Stimulated activated CD4-positive, alpha-beta T cell treated with anti-CD3 and anti-CD28 coated beads, TNF-alpha, amount 100 ng/mL, for 1 hour (primary cell): ENCODE measurements at places on chromosomes 5 and 9.

- no peak for DNase-seq
These were observed 23.8 kb downstream of the SVEP1 start for GRCh38 chr9:110555551-110556331.

DNA sequence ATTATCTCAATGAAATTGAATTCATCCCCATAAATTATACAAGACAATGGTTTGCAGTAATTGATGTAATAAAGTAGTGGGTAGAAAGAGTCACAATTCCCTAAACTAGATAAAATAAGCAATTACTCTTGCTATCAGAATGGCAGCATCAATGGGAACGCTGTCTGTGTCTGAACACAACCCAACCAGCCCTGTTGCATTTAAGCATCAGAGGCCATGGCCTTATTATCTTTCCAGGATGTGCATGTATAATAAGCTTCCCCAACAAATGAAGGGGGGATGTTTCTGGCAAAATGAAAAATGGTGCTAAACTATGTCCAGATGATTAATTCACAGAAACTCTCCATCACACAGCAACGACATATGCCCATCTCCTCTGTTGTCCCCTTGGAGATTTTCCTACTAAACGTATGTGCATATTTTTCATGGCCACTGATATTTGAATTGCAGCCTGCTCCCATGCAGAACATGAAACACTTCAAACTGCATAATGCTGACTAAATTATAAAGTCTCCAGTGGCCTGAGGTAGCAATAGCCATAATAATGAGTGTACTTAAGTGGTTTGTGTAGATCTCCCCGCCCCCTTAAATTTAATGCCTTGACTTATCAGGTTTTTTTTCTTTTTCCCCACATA is 306.9 kb upstream of the ADAMTS16 start:
- no peak for DNase-seq

DNA sequence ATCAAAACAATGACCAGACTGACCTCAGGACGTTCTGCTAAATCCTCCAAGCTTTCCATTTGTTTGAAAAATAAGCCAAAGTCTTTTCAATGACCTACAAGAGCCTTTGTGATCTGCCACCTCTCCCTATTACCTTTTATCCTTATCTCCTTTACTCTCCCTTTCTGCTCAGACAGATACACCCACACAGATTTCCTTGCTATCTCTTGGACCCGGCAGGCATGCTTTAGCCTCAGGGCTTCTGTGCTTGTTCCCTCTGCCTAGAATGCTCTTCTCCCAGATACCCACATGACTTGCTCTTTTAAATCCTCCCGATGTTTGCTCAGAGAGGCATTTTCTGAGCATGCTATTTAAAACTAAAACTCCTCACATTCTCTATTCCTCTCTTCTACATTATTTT is 8.9 kb upstream of the ELOVL7 start:
- no peak for DNase-seq

DNA sequence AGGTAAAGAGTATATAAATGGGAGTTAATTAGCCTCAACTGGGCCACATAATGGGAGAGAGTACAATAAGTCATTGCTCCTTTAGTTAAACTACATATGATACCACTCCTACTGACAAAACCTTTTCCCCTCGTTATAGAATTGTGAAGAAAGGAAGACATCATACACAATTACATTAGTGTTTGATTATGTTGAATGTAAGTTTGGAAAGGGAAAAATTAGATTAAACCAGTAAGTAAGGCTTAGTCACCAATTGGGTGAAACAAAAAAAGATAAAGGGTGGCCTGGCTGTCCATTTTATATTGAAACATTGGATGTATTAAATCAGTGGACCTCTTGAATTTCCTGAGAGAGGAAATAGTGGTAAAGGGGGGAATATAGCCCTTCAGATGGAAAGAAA is 464.3 kb upstream of the PAPPA start:
- DNase-seq = no peak

DNA sequence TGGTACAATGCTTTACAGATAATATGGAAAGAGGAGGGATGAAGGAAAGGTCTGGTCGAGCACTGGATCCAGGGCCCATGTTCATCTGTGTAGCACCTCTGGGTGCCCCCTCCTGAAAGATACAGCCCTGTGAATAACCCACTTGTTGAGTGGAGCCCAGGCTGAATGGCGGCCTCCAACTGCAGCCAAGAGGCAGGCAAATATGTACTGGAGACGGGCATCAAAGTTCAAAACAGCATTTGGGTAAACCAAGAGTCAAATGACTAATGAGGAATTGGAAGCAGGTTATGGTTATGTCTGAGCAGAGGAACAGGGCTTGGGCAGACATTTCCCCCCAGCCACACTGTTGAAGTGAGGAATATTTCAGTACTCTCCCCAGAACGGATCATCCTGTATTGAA is 1.1 kb downstream of the C9 start:
- no peak for DNase-seq

DNA sequence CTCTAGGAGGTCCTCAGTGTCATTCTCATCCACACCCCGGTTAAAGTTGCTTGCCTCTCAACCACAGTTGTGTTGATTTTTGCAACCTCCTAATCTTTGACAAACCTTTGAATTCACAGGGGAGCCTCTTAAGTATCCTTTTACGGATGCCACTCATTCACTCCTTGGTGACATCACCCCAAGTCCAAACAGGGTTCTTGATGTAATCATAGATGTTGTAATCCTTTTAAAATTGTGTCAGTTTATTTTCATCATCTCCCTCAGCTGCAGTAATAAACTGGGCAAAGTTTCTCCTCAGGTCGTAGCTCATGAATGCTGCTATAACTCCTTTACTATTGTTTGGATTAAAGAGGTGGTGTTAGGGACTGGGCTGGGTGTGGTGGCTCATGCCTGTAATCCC is 637.2 kb upstream of the NUDT12 start:
- no peak for DNase-seq

GRCh38 chr5:74404574-74405508 is 235.7 kb downstream of the ENC1 start:
- DNase-seq = no peak

DNA sequence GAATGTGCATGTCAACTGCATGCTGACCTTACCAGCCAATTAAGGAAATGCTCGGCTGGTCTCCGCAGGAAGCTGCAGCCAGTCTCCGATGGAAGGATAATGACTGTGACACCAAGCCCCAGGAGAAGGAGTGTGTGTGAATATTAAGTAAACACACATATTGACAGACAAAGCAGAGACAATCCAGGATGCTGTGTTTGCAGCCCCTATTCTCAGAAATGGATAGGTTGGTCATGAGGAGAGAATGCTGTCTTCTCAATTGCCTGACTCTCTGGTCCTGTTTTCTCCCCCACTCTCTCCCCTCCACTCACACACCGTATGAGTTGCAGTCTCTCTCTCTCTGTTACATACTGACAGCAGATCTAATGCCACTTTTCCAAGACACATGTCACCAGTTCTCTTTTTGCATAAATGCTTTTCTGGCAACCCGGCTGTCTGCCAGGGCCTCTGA is 85.7 kb downstream of the EPB41L4A start:
- DNase-seq = no peak

DNA sequence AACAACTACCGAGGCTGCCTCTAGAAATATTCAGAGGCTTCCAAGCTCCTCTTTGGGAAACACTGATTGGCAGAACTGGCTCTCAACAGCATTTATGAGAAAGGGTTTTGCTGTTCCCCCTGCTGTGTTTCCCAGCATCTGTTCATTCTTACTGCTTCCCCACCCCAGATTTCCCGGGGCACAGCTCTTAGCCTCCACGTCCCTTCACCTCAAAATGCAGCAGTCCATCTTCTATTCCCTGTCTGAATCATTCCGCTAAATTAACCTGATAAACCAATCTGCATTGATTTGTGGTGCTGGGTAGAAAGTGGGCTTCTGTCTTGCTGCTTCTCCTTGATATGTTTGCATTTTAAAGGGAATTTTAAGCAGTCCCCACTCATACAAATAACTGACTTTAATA is 67.4 kb downstream of the PLK2 start:
- DNase-seq = no peak

DNA sequence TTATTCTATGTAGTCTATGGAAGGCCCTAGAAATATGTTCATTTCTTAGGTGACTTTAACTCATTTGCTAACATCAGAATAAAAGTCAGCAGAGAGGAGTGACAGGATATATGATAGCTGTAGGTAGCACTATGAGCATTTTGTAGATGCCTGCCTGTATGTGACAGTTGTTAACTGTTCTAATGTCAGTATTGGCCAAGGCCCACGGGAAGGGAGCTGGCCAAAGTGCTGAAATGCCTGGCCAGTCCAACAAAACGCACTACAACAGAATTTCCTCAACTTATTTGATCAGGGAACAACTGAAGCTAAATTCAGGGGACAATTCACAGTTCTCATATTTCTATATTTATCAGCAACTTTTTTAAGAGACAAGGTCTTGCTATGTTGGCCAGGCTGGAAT is 20.8 kb downstream of the SV2C start:
- no peak for DNase-seq

- DNase-seq = no peak
These were observed 4.9 kb downstream of the AK6 start for GRCh38 chr5:69364414-69364813.

DNA sequence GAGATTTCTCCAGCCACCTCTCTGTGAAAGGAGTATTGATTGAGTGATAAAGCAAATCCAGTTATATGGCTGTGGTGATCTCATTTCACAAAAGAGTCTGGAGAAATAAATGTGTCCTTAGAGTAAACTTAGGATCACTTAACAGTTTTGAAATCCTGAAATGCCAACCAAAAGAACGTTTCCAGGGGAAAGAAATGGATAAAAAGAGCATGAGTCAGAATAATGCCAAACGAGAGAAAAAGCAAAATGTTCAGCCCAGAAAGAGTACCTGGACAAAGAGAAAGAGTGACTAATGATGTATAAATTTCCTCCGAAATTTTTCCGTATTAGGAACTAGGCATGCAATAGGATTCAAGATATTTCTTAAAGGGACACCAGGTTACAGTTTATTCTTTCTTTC is 463.1 kb upstream of the CDH10 start:
- DNase-seq = no peak
